Mucosa of descending colon (tissue), 3 donors: ENCODE measurements at places on chromosomes 16 and 17. TPM values are rescaled to one million over a fixed set of nuclear protein-coding genes. Genes with fewer than 3 reads are reported as not detected.

Gene SYT17
- total RNA-seq: 13.3 TPM

Gene HEATR9
- not detected for total RNA-seq

Gene ERCC4
- total RNA-seq: 5.9 TPM

Gene ZG16
- 551 TPM for total RNA-seq

Gene NPIPB9
- total RNA-seq: 4.4 TPM

Gene PER1
- 14.9 TPM for total RNA-seq

Gene METTL26
- total RNA-seq: 40.3 TPM

Gene CES3
- 86.5 TPM for total RNA-seq

Gene PDILT
- total RNA-seq: not detected

Gene EFCAB3
- not detected for total RNA-seq

Gene PTX4
- total RNA-seq: not detected

Gene PIK3R5
- 6.8 TPM for total RNA-seq

Gene TP53TG3
- not detected for total RNA-seq

Gene TMEM204
- 3.4 TPM for total RNA-seq

Gene PIRT
- total RNA-seq: 1.1 TPM

Gene PDE6G
- total RNA-seq: 0.39 TPM

Gene FOXN1
- total RNA-seq: not detected

Gene FBXO39
- total RNA-seq: not detected

Gene KRT9
- not detected for total RNA-seq

Gene CTCF
- 41.1 TPM for total RNA-seq

Gene KCNJ16
- 0.09 TPM for total RNA-seq

Gene CES4A
- 8.3 TPM for total RNA-seq

Gene NDE1
- total RNA-seq: 46.6 TPM

Gene PRAC1
- total RNA-seq: 180 TPM

Gene DLX3
- 0.22 TPM for total RNA-seq

Gene JPH3
- 2.1 TPM for total RNA-seq

Gene SPATA22
- total RNA-seq: not detected

Gene MYO15A
- 2.0 TPM for total RNA-seq

Gene CIBAR2
- total RNA-seq: not detected

Gene C16orf46
- total RNA-seq: 1.6 TPM

Gene MMP2
- total RNA-seq: 30.1 TPM

Gene SEPTIN1
- 6.1 TPM for total RNA-seq
